ENCODE measurements at places on chromosomes 5 and 9.
A peak's percentile ranks its signal among the peaks of the same experiment; 100 is the strongest.

DNA sequence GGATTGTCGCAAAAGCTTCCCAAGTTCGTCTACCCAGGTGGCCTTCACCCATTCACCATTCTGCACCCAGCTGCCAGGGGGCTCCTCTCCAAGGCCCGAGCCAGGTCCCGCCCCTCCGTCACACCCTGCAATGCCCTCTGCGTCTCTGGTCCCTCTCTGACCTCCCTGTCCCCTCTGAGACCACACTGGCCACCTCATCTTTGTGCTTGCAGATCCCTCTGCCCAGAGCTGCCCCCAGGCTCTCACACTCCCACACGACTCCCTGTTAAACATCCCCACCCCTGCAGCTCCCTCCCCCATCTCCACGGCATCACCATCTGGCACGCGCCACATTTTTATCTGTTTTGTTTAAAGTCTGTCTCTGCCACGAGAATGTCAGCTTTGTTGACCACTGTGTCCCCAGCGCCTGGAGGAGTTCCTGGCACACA lies 243.6 kb downstream of the PBX3 start:
- no peak for DNase-seq

DNA sequence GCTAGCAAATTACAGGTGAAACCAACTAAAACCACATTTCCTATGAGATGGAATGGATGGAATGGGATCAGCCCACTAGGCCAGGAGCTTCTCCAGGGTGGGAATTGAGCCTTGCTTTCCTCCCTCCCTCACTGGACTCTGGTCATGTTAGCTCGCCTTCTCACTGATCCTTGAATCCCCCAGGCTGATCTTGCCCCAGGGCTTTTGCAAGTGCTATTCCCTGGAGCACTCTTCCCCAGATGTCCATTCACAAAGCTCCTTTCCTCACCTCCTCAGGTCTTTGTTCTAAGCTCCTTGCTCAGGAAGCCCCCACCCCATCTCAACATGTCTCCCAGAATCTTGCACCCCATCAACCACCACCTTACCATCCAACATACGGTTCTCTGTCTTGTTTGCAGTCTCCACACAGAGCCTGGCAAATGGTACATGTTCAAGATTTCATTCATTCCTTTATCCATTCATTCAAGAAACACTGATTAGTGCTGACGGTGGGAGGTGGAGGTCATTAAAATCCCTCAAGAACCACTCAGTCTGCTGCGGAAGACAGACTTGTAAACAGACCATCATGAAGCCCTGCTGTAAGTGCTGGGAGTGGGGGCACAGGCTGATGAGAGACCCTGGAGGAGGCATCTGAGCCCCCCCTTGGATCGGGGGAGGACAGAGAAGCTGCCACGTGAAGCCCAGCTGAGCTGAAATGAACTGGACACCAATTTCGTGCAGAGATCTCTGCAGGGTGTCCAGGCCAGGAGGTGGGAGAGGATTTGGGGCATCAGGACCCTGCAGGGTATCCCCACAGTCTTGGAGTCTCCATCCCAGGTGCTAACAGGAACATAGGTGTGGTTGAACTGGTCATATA lies 141.7 kb downstream of the BARX1 start:
- no peak for DNase-seq

- peak; percentile 31 for DNase-seq
Measured at GRCh38 chr9:127586537-127586936, 25.5 kb upstream of the STXBP1 start.

DNA sequence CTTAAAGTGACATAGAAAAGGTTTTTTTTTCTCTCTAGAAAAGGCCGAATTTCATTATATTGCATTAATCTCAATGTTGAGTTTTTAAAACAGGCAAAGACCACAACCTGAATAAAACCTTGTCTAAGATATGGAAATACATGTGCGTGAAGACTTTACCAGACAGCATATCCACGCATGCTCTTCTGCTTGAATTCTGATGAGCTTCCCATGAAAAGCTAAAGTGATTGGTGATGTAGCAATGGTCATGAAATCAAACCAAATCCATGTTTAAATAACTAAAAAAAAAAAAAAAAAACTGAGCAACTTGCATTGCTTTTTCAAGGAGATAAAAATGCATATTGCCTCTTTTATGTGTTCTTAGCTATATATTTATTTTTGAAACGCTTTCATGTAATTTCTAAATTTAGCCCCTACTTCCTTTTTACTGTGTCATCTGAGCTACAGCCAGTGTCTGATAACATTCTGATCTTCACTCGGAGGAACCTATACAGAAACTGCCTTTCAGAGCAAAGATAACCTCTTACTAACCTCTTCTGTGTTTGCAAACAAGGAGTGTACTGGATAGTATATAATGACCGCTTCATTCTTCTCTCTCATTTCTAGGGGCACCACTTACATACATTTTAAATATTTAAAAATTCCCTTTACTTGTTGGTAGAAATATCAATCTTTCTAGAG lies 179.1 kb upstream of the GNA14 start:
- DNase-seq, result no peak

- DNase-seq, result no peak
Measured at GRCh38 chr5:39231705-39232525, 12.6 kb upstream of the FYB1 start.
